ENCODE measurements at places on chromosomes 12 and 14. TPM values are rescaled to one million over a fixed set of nuclear protein-coding genes. Genes with fewer than 3 reads are reported as not detected.

The GLIPR1L1 gene
- not detected for total RNA-seq

The SLC25A47 gene
- total RNA-seq = not detected

The ANKRD33 gene
- total RNA-seq = not detected

The RASAL1 gene
- total RNA-seq = not detected

GRCh38 chr12:43011383-43011926 lies 421.9 kb upstream of the PRICKLE1 start:
- no peak for DNase-seq

DNA sequence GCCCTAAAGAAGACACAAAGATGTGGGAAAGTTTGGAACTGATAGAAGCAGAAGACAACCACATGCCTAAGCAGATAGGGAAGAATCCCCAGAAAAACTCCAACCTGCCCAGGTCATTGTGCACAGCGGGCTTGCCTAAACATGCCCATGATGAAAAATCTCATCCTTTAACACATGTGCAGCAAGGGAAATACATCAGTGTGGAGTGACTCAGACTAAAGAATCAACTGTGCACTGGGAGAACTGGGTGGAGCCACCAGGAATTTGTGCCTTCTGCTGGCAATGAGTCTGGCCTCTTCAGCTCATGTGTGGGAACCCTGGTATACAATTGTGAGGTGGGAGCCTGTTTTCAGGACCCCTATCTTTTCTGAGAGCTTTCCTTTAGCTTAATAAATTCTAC lies 398.5 kb downstream of the FSCB start:
- no peak for DNase-seq

- DNase-seq = no peak
These were observed 89.2 kb downstream of the FOXN3 start for GRCh38 chr14:89327771-89328212.

GRCh38 chr14:52703225-52703624 lies 3.8 kb upstream of the PSMC6 start:
- peak; percentile 95 for DNase-seq

DNA sequence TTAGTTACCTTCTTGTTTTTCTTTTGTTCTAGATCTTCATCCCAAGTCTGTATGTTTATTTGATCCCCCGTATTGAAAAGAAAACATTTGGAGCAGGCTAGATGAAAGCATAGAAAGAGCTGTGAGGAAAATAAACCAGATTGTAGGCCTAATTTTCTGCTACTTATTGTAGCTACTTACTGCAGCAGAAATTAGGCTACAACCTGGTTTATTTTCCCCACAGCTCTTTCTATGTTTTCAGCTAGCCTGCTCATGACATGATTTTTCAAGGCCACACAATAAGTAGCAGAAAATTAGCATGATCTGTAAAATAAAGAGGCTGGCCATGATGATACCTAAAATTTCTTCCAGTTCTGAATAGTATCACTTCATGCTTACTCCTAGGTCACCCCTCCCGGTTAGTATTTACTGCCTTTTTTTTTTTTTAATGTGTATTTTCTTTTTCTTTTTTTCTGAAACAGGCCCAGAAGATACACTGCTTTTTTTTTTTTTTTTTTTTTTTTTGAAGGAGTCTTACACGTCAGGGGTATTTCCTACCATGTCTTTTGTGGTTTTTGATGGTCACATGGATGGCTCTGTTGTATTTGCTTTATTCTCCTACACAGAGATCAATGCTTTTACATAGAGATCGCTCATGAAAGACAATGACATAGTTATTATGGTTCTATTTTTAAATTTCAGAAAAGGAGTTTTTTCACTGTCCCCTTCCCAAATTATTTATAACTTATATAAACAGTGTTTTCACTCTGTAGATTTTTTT lies 32.3 kb downstream of the BHLHE41 start:
- DNase-seq = no peak
